ENCODE measurements at places on chromosomes 6 and 20.

GRCh38 chr6:114431641-114432040 is 88.8 kb upstream of the HS3ST5 start:
- no peak for DNase-seq

DNA sequence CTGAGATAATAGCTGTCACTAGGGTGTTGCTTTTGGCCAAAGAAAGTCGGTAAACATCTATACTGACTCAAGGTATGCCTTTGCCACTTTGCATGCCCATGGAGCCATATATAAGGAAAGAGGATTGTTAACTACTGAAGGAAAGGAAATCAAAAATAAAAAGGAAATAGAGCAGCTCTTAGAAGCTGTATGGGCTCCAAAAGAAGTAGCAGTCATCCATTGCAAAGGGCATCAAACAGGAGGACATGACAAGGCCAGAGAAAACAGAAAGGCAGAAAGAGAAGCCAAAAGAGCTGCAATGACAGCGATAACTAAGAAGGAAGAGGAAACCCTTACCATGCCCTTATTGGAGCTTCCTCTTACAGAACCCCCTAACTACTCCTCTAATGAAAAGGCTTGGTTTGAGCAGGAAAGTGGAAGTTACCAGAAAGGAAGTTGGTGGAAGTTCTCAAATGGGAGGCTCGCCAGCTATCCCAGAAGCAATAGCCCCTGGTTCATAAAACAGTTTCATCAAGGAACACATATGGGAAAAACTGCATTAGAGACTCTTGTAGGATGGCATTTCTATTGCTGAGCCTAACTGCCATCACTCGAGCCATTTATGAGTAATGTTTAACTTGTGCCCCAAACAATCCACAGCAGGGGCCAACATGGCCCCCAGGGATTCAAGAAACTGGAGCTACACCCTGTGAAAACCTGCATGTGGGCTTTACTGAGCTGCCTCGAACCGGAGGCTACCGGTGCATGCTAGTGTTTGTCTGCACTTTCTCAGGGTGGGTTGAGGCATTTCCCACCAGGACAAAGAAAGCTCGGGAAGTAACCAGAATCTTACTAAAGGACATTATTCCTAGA is 7.0 kb downstream of the IL22RA2 start:
- DNase-seq: peak; percentile 52

- peak; percentile 63 for DNase-seq
Observed at GRCh38 chr20:50049442-50050026, 63.4 kb downstream of the UBE2V1 start.

- no peak for DNase-seq
Observed at GRCh38 chr6:167162591-167162990, 4.8 kb upstream of the GPR31 start.

DNA sequence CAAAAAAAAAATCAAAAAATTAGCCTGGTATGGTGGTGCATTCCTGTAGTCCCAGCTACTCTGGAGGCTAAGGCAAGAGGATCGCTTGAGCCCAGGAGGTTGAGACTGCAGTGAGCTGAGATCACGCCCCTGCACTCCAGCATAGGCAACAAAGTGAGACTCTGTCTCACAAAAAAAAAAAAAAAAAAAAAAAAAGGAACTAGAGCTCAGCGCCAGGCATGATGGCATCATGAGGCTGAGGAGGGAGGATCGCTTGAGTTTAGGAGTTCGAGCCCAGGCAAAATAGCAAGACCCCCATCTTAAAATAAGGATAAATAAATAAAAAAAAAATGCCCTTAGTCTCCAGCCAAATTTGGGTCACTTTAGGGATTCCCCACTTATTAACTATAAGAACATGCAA is 40.4 kb upstream of the PIM1 start:
- peak; percentile 16 for DNase-seq

GRCh38 chr6:151096255-151096612 is 143.5 kb upstream of the AKAP12 start:
- DNase-seq: no peak

GRCh38 chr6:150684714-150685459 is 85.2 kb downstream of the PLEKHG1 start:
- no peak for DNase-seq

- no peak for DNase-seq
Observed at GRCh38 chr20:2394411-2395055, 13.8 kb downstream of the TGM6 start.

- no peak for DNase-seq
Observed at GRCh38 chr20:61802721-61803311, 262.9 kb downstream of the TAF4 start.

DNA sequence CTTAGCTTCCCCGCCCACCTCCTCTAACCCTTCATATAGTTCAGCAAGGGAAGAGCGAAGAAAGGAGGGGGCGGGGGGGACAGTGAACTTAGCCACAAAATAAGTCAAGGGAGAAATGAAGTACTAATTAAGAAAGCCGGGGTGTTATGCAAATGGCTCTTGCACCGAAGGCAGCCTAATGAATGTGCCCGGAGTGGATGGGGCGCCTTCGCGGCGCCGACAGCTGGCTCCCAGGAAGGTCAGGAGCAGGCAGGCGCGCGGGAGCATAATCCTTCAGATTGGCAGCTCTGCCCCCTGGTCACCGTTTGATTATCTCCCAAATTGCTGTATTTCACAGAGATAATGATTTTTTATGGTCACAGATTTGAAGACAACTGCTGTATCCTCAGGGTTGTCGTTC is 395.1 kb downstream of the TFAP2B start:
- no peak for DNase-seq

DNA sequence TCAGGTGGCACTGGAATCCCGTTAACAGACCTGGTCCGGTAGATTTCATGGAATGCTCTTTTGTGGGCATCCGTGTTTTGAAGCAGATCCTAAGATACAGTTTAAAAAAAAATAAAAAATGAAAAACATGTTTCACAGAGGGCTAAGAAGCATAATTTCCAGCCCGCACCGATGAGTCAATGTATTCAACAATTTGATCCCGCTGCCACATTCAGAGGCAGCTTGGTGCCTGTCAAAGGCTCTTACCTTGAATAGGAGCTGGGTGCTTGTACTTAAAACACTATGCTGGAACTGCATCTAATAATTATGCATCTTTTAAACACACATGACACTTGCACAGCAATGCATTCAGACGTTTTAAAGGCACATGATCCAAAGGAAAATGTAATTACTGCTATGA is 164.8 kb downstream of the SYNE1 start:
- DNase-seq: no peak

DNA sequence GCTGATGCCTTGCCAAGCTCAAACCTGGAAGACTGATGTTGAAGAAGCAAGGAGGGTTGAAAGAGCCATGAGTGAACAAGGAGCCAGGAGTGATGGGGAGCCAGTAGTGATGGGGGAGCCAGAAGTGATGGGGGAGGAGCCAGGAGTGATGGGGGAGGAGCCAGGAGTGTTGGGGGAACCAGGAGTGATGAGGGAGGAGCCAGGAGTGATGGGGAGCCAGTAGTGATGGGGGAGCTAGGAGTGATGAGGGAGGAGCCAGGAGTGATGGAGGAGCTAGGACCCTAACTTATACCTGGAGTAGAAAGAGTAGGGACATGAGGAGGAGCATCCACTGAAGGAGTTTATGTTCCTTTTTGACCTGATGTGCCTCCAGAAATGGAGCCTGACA is 14.6 kb upstream of the CD93 start:
- no peak for DNase-seq

- DNase-seq: no peak
Observed at GRCh38 chr20:31570735-31571617, 34.1 kb upstream of the ID1 start.

DNA sequence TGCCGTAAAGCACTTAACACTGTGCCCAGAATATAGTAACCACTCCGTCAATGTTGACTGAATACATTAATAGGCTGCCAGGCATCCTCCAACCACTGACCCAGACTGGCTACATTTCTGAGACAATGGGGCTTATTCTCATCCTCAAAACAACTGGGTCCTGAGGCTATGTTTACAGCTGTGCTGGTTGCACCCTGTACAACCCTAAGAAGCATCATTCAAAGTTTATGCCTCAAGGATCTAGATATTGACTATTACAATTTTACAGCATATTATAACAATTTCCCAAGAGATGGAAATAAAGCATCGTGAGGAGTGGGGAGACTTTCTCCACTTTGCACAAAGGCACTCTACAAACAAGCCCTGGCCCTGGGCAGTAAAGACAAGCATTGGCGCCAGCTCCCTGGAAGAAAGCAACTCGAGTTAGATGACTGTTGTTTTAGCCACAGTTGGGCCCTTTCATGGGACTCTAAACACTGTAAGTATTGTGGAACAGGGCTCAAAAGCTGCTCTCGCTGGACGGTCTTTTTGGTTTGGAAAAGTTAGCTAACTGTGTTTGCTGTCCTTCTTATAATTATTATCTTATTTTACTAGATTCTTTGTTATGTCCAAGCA is 30.2 kb downstream of the MYLIP start:
- no peak for DNase-seq

- DNase-seq: no peak
Observed at GRCh38 chr6:4220558-4220957, 85.2 kb upstream of the ECI2 start.

DNA sequence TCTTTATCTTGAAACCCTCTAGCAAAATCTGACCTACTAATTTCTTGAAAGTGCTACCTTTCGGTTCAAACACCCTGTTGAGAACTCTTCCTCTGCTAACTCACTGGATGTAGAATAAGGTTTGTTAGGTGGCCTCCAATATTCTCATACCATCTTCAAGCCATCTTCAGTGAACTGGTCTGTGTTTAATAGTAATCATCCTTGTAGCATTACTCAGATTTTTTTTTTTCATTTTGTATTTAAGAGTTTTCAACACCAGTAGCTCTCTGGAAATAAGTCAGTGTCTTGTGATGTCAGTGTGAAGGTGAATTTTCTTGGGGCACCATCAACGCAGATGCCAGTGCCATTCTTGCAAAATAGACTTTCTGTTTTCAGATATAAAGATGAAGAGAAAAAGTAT is 140.6 kb upstream of the AHI1 start:
- no peak for DNase-seq

DNA sequence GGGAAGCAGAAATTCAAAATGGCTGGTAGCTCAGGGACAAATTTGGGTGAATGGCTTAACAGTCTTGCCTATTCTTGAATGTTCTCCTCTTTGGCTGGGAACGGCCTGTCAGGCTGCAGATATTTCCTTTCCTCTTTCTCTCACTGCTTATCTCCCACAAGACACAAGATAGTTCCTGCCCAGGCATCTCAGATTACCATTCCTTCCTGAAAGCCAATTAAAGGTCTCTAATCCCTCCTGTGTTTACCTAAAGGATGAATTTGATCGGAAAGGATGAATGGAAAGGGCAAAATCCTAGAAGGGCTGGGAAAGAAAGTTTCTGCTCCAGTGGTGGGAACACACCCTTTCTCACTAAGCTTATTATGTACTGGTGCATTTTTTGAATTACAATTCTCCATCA is 95.9 kb upstream of the JAG1 start:
- no peak for DNase-seq

- DNase-seq: no peak
Observed at GRCh38 chr20:3081641-3082040, 2.9 kb downstream of the AVP start.

- no peak for DNase-seq
Observed at GRCh38 chr6:33172688-33173534, 19.4 kb downstream of the COL11A2 start.

DNA sequence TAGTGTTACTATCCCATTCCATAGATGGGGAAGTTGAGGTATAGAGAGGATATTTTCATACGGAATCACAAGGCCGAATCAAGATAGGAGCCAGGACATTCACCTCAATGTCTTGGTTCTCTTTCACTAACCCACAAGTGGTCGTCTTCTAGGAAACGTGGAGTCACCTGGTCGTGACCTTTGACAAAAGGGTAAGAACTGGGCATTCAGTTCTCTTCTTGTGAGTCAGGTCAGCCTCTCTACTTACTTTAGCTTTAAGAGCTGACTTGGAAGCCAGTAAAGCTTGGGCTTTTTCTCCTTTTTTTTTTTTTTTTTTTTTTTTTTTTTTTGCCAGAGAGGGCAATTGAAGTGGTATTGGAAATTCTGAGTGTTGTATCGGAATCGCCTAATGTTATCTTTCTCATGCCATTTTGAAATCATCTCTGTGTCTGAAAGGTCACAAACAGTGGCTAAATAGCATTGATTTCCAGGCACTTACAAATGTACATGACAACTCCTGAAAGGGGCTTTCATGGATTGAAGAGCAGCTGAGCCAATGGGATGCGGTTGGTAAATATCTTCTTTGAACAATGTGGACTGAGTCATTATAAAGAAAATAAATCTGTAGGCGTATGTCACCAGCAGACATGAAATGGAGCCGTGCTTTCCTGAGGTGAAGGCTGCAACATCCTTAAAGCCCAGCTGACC is 356.9 kb downstream of the KIF16B start:
- DNase-seq: no peak

DNA sequence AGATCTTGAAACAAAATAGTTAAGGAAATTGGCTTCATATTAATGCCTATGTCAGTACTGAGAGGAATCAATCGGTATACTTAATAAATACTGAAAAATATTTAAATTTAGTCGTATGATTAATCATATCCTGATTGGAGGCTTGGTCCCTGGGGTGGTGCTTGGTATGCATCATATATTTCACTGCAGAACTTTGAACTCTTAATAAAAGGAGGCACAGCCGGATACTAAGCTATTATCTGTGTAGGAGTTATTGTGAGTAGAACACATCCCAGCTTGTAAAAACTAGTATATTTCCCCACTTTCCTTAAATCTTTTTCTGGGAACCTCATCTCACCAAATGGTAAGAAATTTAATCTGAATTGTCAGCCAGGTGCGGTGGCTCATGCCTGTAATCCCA is 42.4 kb upstream of the SCAF8 start:
- DNase-seq: no peak

DNA sequence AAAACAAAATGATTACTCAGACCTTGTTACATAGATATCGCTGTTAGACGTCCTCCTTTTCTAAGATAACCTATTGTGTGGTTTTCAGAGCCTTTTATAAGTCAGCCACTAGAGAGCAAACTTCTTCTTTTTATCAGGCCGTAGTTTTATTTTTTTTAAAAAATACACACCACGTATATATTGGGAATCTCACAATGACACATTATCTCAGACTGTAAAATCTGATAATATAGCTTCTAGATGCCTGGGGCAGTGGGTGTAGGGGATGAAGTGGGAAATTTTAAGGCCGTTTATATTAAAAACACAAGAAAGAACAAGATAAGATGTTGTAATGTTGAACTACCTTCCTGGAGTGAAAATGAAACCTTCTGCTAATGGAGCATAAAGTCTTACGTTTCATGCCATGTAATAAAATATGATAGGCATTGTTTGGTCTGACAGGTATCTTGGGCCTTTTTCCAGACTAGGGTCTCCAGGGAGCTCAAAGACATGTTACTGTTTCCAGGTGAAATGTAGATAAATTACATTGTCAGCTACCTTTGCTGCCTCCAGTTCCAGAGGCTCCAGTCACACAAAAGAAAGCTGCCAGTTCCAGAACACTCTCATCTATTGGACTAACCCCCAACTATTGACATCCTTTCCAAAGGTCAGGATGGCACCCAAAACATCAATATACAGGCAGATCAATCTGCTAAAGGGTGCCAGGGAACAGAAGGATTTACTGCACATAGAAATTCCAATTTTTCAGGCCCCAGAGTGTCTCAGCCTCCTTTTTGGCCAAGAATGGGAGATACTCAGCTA is 130.2 kb upstream of the AKIRIN2 start:
- peak; percentile 23 for DNase-seq

Measured in CD14-positive monocyte (primary cell).